ENCODE measurements at places on chromosomes 1 and 21.

GRCh38 chr1:75423136-75423535, 187.8 kb downstream of the SLC44A5 start:
- no peak for DNase-seq

DNA sequence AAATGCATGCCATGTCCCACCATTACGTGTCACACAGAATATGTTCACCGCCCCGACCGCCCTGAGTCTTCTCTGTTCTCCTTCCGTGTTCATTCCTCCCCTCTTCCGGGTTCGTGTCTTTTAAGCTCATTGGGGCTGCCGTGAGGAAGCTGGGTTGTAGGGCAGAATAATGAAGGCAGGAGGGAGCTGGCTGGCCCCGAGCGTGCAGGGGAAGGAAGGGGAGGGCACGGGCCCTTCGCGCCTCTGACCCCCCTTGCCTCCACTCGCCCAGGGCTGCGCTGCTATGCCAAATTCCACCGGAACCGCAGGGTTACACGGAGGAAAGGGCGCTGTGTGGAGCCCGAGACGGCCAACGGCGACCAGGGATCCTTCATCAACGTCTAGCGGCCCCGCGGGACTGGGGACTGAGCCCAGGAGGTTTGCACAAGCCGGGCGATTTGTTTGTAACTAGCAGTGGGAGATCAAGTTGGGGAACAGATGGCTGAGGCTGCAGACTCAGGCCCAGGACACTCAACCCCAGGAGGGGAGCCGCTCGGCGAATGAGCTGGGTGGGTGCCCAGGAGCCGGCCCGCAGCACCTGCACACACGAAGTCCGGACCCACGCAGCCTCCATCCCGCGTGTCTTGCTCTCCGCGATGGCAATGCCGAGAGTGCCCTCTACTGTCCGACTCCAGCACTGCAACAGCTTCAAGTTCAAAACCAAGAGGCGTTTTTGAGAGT, 16.5 kb upstream of the AGTRAP start:
- DNase-seq = no peak

DNA sequence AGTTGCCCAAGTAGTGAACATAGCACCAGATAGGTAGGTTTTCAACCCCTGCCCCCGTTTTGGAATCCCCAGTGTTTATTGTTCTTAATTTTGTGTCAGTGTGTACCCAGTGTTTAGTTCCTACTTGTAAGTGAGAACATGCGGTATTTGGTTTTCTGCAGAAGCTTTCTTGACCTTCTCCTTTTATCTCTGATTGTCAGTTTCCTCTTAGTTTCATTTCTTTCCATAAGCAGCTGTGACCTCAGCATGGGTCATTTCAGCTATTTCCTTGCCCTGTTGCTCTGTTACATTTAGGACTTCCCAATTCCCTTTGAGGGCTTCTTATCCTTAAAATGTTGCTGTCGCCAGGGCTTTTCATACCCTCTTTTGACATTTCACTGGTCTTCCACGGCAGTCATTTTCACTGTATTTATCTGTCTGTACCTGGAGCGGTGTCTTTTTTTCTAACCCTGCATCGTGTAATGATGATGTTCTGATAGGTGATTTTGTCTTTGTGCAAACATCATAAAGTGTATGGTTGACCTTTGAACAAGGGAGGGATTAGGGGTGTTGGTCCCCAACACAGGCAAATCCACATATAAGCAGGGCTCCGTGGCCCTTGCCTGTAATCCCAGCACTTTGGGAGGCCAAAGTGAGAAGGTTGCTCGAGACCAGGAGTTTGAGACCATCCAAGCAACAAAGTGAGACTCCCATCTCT, 15.0 kb downstream of the ITSN1 start:
- DNase-seq = no peak

DNA sequence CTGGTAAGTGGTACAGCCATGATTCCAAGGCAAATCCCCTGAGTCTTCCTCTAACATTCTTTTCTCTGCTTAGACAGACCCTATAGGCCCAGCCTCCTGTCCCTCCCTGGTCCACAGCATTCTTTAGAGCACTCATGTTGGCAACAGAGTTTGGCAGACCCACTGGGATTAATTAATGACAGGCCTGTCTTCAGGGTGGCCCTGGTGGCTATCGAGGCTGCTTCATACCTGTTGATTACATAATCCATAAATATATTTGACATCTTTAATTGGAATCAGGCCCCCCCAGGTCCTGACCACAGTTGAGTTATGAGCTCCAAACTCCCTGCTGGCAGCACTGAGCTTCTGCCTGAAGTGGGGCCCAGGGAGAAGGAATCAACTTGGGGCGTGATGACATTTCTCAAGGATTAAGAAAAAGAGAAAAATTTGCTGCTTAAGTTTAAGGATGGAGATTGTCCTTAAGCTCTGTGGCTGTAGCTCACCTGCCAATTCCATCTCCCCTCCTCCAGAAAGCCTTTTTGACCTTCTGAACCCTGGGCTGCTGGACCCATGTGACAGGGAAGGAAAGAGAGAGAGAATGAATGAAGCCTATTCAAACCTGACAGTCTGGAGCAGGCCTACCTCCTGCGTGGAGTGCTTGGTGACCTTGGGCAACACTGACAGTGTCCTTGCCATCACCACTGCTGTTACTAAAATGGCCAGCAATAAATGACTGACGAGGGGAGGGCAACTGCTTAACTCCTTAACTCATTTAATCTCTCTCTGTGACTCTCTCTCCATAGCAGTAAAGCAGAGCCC, 156.6 kb downstream of the TRABD2B start:
- no peak for DNase-seq

DNA sequence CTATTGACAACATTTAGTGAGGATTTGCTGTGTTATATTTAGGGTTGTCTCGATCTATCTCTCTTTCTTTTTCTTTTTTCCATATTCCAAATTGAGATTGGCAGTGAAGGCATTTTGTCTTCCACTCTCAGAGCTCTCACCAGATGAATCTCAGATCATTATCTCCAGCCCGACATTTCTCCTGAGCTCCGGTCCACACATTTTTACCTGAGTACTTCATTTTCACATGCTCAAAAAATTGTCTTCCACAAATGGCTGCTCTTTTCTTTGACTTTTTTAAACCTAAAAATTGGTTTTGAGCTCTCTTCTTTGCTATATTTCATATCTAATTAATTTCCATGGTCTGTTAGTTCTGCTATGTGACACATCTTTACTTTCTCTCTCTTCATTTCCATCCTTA, 56.9 kb upstream of the ASB17 start:
- no peak for DNase-seq

DNA sequence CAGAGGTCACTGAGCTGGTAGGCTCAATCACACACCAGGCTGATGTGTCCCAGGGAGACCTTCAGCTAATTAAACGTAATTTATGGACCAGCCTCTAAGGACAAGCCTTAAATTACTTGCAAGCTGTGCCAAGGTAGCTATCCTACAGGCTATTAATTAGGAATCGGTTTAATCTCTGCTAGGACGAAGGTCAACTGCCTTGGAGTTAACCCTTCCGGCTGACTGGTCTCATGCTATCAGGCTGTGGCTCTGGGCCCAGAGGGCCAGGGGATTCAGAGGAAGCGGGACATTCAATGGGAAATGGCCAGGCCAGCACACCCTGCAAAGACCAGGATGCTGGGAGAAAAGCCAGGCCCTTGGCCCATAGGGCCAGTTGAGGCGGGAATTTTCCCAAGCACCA, 19.0 kb downstream of the DHRS3 start:
- DNase-seq = no peak
